NCI-H510A (cell line): ENCODE measurements at places on chromosomes 11 and 22.

DNA sequence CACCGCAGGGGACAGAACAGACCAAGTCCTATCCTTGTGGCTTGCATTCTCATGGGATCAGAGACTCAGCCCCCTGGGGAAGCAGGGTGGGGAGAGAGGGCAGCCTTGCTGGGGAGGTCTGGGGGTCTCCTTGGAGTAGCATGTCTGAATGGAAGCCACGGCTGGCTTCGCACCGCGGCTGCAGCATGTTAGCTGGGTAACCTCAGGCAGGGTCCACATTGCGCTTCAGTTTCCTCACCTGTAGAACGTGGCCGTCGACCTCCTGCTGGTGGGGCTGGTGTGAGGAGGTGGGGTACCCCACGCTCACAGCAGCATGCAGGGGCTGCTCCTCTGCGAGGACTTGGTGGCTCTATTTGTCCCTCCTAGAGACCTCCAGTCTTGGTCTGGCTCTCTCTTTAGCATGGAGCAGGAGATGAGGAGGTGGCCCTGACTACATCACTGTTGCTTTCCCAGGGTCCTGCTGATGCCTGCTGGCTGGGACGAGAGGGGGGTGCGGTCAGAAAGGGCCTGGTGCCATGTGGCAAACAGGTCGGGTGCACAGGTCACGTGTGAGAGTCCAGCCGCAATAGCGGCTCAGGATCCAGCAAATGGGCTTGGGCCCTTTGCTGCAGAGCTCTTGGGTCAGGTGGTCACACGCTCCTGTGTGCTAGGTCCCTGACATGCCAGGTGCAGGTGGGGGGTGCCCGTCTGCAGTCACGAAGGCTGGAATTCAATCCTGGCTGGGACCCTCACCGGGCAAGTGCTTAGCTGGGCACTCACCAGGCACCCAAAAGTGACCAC is 35.4 kb upstream of the SMIM38 start:
- no peak for DNase-seq

DNA sequence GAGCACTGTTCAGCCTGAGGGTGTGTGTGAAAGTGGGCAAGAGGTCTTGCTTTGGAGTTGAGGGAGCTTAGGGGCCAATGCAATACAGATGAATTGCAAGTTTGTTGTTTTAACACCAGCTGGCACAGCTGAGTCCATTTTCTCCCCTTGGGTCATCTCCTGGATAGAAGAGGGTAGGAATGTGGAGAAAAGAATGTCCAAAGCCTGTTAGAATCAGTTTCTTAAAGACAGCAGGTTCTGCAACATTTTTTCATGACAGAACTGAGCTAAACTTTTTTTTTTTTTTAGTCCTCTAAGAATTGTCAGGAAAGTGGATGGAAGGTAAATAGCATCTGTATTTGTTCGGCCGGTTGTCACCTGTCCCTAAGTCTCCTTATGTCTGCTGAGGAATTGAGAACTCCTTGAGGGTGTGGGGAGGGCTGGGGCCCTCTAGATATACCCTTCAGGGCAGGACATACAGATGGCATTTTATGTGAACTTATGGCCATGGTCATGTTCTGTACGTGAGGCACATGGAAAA is 211.1 kb upstream of the CADM1 start:
- DNase-seq, result no peak

- DNase-seq, result no peak
These were observed 33.2 kb downstream of the CSF2RB start for GRCh38 chr22:36946421-36947158.

GRCh38 chr11:68276861-68277260 is 5.1 kb upstream of the C11orf24 start:
- no peak for DNase-seq

- DNase-seq, result no peak
These were observed 37.7 kb downstream of the EIF4ENIF1 start for GRCh38 chr22:31451709-31452571.

DNA sequence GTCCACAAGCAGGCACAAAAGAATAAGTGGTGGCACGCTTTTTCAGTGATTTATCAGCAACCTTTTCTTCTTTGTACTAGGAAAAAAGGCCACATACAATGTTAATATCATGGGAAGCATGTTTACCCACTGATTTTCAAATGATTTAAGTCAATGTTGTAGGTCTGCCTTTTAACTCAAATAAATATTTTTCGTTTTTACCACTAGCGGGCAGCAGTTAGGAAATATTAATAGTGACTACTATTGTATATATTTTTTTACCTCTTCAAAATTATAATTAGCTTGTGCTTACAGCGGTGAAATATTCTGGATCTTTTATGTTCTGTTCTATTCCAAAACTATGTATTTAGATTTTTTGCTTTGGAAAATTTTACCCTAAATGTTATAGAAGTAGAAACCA is 6.4 kb upstream of the SLC17A6 start:
- DNase-seq, result no peak

DNA sequence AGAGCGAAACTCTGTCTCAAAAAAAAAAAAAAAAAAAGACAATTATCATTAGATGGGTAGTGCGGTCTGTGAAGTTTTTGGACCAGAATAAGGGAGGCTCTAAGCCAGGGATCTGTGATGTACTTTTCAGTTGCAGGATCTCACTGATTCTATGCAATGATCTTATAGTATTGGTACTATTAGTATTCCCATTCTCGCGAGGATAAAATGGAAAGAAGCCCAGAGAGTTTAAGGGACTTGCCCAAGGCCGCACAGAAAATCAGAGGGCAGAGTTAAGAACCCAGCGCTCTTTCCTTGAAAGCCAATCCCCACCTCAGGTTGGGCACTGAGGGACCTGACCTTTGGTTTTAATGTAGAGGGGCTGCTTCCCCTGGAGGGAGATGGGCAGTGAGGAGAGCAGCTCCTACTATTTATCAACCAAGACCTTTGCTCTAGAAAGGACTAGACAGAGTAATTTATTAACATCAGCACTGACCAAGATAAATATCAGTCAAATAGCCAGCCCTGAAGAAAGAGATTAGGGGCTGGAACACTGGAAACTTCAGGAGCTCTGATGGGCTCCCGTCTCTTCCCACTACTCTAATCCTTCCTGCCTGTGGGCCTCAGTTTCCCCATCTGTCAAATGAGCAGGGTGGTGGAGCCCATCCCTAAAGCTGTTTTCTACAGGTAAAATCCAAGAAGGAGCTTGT is 6.0 kb downstream of the NIPSNAP1 start:
- no peak for DNase-seq

GRCh38 chr22:45504373-45505341 is 2.0 kb downstream of the FBLN1 start:
- no peak for DNase-seq

DNA sequence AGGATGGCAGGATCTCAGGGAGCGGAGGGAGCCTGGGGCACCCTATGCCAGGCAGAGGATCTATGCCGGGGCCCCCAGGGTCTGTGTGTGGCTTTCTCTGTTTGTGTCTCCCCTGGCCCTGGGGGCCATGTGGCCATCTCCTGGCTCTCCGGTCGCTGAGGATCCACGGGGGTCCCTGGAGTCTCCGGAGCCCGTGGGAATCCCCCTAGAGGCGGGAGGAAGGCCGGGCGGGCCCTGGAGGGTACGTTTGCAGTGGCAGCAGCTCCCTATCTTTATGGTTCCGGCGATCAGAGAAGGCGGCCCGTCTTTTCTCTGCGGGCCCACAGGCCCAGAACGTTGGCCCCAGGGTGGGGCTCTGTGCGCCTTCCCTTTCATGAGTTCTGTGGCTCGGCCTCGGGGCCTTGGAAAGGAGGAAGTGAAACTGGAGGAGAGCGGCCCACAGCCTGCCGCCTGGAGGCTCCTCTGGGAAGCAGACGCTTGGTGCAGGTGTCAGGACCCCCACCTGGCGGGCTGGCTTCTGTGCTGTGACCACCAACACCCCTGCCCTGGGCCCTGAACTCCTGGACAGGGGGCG is 82.1 kb downstream of the KCNQ1 start:
- no peak for DNase-seq

DNA sequence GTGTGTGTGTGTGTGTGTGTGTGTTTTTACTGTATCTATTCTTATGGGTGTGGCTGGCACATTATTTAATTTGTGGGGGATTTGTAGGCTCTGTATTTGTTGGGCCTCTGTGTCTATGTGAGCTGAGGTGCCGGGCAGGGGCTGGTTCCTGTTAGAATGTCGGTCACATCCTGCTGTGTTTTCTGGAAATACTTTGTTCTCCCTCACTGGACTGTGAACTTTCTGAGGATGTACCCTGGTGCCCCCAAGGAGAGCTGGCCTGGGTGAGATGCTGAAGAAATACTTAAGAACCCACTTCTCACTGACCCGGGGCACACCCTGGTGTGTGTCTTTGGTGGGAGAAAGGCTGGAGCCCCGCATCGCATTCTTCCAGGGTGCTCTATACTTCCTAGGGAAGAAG is 28.6 kb downstream of the KIAA1671 start:
- DNase-seq, result no peak

- no peak for DNase-seq
These were observed 103.6 kb upstream of the OR9G4 start for GRCh38 chr11:56852131-56852530.

DNA sequence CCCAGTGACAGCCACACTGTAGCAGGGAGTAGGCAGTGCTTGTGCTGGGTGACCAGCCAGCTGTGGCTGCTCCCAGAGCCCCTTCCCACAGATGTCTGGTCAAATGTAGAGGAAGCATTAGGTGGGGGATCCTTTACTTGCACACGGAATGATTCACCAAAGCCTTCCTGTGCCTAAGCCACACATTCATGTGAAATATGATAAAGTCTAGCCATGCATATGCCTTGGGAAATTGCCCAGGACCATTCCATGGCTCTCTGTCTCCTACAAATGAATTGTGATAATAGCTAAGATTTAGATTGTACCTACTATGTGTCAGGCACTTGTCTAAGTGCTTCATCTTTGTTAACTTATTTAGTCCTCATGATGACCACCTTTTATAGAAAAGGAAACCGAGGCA is 217.5 kb upstream of the E2F8 start:
- DNase-seq, result no peak

DNA sequence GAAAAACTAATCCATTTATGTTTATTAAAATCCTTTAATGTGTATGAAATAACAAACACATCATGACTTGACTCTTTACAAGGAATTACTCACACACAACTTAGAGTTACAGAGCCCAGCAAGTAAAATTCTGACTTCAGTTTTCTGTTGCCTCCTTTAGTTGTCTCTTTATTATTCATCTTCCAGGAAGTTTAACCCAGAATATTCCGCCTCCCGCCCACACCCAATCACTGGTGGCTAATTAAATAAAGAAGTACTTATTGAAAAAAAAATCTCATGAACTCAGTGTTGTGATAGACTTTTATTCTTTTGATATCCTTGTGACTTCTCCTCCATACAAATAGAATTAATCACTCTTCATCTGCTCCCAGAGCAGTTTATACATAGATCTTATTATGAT is 61.9 kb downstream of the MUC15 start:
- no peak for DNase-seq

DNA sequence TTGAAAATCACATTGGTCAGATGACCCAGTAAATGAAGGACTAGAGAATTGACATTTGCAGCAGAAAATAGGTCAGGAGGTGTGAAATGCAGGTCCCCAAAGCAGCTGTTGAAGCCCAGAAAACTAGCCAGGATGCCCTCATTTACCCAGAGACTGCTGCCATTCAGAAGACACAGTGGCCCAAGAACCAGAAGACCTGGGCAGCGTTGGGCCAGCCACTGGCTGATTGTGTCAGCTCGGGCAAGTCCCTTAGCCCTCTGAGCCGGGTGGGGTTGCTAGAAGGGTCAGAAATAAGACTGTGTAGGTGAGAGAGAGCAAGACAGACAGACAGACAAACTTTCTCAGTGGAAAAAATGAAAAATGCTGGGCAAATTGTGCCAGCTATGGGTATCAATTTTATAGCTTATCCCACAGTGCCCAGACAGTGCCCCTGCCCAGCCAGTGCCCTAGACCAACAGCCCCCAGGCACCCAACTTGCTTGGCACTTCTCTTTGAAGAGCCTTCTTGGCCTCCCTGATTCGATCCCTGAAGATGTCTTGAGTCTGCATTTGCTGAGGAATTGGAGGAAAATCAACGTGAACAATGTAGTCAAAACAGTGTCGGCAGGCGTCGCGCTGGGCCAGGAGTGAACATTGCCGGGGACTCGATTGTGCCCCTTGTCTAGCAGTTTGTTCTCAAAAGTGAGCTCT is 198.3 kb downstream of the MN1 start:
- no peak for DNase-seq

DNA sequence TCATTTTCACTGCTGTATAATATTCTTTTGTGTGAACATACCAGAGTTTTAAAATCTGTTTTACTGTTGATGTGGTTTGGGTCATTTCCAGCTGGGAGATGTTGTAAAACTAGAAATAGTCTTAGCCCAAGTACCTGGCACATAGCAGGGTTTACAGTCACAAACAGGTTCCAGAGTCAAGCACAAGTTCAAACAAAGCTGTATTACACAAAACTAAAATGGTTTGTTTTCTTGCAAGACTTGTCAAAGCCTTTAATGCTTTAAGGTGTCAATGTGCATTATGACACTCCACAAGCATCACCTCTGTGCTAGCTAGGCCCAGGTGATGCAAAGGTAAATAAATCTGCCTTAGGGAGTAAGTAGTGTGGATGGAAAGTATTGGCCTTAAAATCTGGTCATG is 379.1 kb downstream of the MN1 start:
- no peak for DNase-seq

DNA sequence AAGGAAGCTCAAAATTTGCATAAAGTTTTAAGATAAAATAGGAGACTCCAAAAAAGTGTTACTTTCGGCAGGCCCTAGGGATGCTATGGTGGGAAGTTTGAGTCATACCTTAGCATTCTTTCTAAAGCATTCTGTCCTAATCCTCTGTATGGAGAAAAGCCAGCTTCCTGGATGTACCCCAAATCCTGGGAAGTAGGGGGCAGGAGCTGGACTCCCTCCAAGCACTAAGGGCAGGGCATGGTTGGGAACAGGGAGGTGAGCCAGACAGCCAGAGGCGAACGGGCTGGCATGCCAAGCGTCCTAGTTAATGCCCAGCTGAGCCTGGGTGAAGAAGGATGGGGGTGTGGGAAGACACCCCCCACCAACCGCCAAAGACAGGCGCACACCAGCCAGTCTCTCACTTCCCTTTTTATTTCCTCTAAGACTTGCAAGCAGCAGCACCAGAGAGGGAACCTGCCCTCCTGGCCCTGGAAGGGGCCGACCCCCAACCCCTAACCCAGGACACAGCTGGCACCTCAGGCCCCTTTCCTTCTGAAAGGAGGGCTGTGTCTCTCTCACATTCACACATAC is 23.9 kb downstream of the RTN4RL2 start:
- no peak for DNase-seq

GRCh38 chr11:60863550-60864521 is 3.5 kb upstream of the ZP1 start:
- no peak for DNase-seq
